ENCODE measurements at places on chromosomes 7 and 10. TPM values are rescaled to one million over a fixed set of nuclear protein-coding genes. Genes with fewer than 3 reads are reported as not detected.

Gene CYP26A1
- 1.9 TPM for total RNA-seq

Gene TRIM50
- 0.31 TPM for total RNA-seq

Gene POU6F2
- total RNA-seq: not detected

Gene WNT8B
- not detected for total RNA-seq

Gene NUTM2E
- total RNA-seq: 0.41 TPM

Gene PRKCQ
- 15.2 TPM for total RNA-seq

Gene TMEM213
- 0.51 TPM for total RNA-seq

Gene STOX1
- total RNA-seq: 5.0 TPM

Gene CTAGE6
- total RNA-seq: 0.72 TPM

Gene NCF1
- 0.82 TPM for total RNA-seq

Gene LIPK
- total RNA-seq: 1.1 TPM
